Ovary (tissue), 10 donors: ENCODE measurements at places on chromosomes 6 and 20. TPM values are rescaled to one million over a fixed set of nuclear protein-coding genes. Genes with fewer than 3 reads are reported as not detected.

DNA sequence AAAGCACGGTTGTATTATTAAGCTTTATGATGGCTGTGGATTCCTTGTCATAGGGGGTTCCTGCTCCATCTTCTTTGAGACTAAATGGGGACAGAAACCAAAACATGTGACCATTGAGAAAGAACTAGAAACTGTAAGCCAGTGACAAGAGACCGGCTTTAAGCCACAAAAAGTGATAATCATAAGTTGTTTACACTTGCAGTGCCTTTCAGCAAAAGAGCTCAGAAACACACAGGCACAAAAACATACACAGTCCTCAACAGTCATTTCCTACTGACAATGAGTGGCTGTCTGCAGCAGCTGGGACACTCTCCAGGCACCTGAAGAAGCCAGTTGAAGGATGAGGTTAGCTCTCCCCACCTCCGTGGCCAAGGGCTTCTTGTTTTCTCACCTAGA, 20.0 kb upstream of the UBE2J1 start:
- no peaks in the 10 kb centered on the region for H3K36me3 ChIP-seq
- DNase-seq, result no peak
- no peak overlapping the region for H3K27ac ChIP-seq

GRCh38 chr6:41199552-41200246, 1.2 kb downstream of the TREML2 start:
- H3K4me1 ChIP-seq, result no peaks in the 10 kb centered on the region
- no peak overlapping the region for H3K4me3 ChIP-seq
- H3K36me3 ChIP-seq, result no peaks in the 10 kb centered on the region
- DNase-seq, result no peak
- no peaks in the 10 kb centered on the region for H3K27me3 ChIP-seq

- no peaks in the 10 kb centered on the region for H3K27me3 ChIP-seq
- no peak overlapping the region for H3K4me3 ChIP-seq
- no peak overlapping the region for H3K27ac ChIP-seq
- H3K36me3 ChIP-seq, result no peaks in the 10 kb centered on the region
- no peaks in the 10 kb centered on the region for H3K4me1 ChIP-seq
These were observed 16.6 kb downstream of the CRYBG1 start for GRCh38 chr6:106377061-106377540.

GRCh38 chr20:10806539-10806938, 132.7 kb upstream of the JAG1 start:
- DNase-seq, result no peak
- H3K36me3 ChIP-seq, result no peaks in the 10 kb centered on the region
- no peak overlapping the region for H3K27ac ChIP-seq
- H3K4me3 ChIP-seq, result no peak overlapping the region
- no peaks in the 10 kb centered on the region for H3K27me3 ChIP-seq
- H3K4me1 ChIP-seq, result no peaks in the 10 kb centered on the region

- no peaks in the 10 kb centered on the region for H3K36me3 ChIP-seq
- H3K27me3 ChIP-seq, result no peaks in the 10 kb centered on the region
- H3K27ac ChIP-seq, result no peak overlapping the region
- no peak overlapping the region for H3K4me3 ChIP-seq
These were observed 198.7 kb downstream of the GMPR start for GRCh38 chr6:16437095-16437494.

- H3K27ac ChIP-seq, result no peak overlapping the region
- no peaks in the 10 kb centered on the region for H3K27me3 ChIP-seq
These were observed 417.7 kb upstream of the JARID2 start for GRCh38 chr6:14828201-14828611.

GRCh38 chr6:34018026-34018425, 127.9 kb downstream of the GRM4 start:
- no peaks in the 10 kb centered on the region for H3K36me3 ChIP-seq
- no peaks in the 10 kb centered on the region for H3K4me1 ChIP-seq
- DNase-seq, result no peak
- H3K27me3 ChIP-seq, result no peaks in the 10 kb centered on the region

DNA sequence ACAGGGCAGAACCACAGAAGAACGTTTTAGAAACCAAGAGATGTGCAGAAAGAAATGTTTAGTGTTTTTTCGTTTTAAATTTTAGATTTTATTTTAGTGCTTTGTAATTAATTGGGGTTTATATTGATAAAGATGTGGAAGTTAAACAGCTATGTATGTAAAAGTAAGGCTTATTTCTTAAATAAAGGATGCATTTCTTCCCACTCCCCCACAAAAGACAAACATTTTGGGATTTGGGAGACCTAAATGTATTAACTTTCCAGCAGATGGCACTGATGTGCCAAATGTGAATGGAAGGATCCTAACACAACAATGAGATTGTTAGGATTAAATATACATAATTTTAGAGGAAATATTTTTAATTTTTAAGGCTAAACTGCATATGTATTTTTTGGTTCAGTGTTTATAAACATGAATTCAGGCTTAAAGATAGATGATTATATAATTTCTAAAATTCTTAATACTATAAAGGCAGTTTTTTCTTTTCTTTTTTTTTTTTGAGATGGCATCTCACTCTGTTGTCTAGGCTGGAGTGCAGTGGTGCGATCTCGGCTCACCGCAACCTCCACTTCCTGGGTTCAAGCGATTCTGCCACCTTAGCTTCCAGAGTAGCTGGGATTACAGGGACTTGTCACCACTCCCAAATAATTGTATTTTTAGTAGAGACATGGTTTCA, 12.0 kb downstream of the PFDN4 start:
- no peaks in the 10 kb centered on the region for H3K36me3 ChIP-seq
- H3K27ac ChIP-seq, result no peak overlapping the region
- H3K27me3 ChIP-seq, result no peaks in the 10 kb centered on the region
- no peak overlapping the region for H3K4me3 ChIP-seq
- DNase-seq, result no peak

GRCh38 chr6:70520575-70520974, 46.2 kb upstream of the SDHAF4 start:
- no peaks in the 10 kb centered on the region for H3K27me3 ChIP-seq
- no peak overlapping the region for H3K27ac ChIP-seq

Gene CLDN20
- total RNA-seq, result not detected

Gene TRIM31
- not detected for total RNA-seq

Gene BTNL2
- not detected for total RNA-seq
